NCI-H526 (cell line): ENCODE measurements at places on chromosomes 11 and 22.

DNA sequence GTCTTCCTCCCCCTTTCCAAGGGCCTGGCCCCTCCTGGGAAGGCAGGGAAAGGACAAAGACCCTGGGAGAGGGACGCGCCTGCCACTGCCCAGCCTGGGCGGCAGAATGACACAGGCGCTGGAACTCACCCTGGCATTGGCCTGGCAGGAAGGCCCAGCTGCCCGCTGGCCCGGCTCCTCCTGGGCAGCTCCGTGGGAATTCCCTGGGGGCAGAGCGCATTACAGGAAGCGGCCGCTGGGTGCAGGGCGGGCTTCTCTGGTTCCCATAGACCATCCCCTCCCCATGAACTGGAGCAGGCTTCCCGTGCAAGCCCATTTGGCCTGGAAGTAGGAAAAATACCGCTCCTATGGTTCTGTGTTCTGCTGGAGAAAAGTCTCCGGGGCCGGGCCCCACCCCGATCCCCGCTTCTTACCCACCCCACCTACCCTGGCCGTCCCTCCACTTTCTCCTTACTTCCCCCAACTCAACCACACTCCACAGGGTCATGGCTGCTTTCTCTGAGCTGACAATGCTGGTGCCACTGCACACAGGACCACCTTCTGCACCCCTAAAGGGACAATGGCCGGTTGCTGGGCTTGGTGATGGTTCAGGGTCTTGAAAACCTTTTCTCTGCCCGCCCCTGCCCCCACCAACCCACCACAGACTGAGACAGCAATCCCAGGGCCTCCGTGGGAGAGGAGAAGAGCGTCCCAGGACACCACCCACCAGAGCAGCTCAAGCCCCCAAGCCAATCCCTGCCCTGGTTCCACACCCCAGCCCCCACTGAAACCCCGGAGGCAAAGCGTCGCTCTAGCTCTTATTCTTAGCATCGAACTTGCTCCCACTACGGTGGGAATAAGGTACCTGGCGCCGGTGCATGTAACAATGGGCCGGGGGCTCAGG, 58.9 kb downstream of the LINC01488 start:
- DNase-seq, result no peak

GRCh38 chr11:35250621-35251020, 111.7 kb downstream of the CD44 start:
- DNase-seq, result no peak

GRCh38 chr22:41565403-41566054, 4.7 kb downstream of the CSDC2 start:
- no peak for DNase-seq

DNA sequence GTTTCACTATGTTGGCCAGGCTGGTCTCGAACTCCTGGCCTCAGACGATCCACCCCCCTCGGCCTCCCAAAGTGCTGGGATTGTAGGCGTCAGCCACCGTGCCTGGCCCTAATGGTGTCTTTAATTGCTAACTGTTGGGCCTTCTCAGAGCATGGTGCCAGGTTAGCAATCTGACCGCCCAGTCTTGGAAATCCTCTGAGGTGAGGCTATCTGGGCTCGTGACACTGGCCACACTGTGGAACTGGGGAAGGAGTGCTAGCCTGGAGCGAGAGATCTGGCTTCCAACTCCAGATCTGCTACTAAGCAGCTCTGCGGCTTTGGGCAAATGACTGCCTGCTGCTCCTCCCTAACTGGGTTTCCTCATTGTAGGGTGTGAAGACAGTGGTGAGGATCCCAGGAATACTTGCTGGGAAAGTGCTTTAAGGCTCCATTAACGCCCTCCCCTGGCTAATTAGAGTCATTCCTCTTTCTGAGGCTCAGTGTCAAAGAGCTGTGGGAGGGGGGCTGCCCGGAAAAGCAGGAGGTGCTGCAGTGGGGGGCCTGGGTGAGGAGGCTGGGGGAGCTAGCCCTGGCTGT, 35.4 kb downstream of the CHRDL2 start:
- DNase-seq, result no peak

DNA sequence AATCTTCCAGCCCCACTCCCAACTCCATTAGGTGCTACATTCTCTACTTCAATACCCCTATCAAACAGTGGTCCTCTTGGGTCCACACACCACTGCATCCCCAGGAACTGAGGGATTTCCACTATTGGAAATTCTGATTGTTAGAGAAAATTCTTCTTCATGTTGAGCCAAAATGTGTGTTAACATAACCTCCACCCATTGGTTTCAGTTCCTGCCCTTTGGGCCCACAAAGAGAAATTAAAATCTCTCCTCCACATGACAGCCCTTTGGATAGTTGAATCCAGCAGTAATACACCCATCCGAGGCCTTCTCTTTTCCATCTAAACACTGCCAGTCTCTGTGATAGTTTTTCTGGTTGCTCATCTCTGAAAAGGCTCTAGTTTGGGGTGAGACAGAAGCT, 2.1 kb downstream of the VSIG2 start:
- no peak for DNase-seq
